COLO829 (cell line): ENCODE measurements at places on chromosomes 1 and 21.

DNA sequence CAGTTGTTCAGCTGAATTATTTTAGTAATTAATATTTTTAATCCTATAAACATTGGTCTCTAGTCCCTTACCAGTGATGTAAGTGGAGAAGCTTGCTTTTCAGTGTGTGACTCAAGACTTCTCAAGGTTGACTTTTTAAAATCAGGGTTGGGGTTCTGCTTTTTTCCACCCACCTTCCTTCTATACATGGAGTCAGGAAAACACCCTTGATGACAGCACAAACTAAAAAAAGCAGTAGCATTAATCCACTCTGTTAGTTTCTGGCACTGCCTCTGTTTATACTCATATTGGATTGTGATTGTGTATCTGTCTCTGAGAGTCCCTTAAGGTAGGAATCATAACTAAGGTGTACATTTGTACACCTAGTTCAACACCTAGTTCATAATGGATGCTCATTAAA, 8.3 kb upstream of the PLEKHO1 start:
- DNase-seq = no peak

DNA sequence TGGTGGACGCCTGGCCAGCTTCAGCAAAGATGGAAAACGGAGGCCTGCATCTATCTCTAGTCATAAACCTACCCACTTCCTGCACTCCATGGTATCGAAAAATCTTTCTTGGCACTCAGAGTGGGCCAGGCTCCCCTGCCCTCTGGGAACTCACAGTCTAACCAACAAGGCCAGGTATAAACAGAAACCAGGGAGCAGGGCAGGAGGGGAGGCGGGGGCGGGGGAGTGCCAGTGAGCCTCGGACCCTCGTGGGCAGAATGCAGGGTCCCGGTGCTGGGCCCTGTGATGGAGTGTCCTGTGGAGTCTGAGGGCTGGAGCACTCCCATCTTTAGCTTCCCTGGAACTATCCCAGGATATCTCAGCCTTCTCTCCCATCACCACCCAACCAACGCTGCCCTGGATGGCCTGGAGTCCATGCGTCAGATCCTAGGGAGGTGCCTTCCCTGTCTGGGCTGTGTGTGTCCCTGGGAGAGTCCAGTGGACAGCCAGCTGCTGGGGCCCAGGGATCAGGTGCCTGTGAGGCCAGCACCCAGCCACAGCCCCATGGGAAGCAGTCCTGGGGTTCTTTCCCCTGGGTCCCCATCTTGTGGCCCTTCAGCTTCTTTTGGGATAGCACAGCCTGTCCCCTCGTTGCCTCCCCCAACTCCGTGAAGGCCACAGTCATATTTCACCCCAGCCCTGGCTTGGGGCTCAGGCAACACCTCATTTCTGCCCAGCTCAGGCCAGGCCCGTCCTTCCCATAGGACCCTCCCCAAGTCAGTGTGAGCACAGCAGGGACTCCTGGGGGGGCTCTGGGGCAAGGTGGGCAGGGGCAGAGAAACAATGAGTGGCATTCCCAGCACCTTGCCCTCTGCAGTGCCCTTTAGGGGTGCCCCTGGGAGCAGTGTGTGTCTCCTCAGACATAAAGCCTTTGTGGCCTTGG, 1.1 kb upstream of the EPS8L3 start:
- DNase-seq = no peak

DNA sequence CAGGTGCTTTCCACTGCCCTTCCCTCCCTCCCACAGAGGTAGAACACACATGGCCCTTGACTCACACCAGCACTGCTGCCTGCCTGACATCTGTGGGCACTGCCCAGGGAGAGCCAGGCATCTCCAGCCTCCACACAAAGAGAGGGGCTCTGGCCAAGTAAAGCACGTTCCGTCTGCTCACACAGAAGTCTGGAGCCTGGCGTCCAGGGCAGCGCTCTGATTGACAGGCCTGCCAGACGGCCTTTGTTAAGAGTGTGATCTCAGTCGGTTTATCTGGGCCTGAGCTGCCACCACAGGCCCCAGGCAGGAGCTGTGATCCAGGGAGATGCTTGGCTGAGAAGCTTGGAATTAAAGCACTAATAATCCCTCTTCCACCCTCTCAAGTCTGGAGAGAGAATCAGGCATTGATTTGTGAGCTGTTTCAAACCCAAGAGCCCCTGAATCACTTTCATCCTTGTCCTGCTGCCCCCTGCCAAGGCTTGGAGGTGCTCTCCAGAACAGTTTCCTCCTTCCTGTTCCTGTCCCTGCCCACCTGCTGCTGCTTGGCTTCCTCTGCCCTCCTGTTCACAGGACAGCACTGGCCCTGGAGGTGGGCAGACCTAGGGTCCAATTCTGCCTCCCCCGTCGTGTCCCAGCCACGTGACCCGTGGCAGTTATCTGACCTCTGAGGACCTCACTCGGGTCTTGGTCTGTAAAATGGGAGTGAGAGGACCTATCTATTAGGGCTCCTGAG, 3.7 kb downstream of the DMRTB1 start:
- no peak for DNase-seq

GRCh38 chr1:97158691-97159096, 437.1 kb downstream of the PTBP2 start:
- DNase-seq = no peak

DNA sequence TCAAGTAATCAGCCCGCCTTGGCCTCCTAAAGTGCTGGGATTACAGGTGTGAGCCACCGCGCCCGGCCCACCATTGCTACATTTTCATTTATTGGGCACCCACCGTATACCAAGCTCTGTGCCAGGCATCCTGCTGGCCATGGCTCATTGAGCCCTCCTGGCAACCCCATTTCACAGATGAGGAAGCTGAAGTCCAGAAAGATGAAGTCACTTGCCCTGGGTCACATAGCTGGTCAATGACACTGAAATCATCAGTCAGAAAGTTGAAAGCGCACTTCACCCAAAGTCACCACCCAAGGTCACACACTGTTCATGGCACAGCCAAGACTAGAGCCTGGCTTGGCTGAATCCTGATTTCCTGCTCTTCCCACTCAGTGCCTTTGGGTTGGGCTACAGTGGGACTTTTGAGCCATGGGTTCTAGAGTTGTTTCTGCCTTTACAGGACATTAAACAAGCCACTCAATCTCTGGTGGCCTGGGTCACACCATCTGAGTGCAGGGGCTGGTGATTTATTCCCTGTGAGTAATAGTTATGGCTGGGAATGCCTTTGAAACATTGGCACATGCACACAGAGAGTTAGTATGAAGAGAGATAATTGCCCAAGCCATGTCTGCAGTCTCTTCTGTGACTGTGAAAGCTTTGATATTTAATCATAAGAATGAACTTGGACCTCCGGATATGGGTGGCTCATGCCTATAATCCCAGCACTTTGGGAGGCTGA, 16.0 kb upstream of the ARHGEF10L start:
- no peak for DNase-seq

DNA sequence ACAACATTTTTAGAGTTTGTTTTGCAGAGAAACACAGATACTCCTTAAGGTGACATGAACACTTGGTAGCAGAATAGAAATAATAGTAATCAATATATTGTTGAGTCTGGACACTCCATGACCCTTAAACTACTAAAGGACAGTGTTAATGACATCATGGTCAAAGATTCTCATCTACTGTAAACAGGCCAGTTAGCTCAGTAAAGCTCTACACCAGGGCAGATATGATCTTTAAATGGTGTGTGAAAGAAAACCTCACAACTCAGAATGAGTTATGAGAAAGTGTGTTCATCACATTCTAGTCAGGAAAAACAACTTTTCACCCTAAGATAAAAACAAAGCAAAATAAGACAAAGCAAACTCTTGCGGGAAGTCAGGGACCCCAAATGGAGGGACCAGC, 58.1 kb upstream of the ADAMTS5 start:
- DNase-seq = no peak

GRCh38 chr1:160576390-160576789, 2.9 kb downstream of the CD84 start:
- no peak for DNase-seq

DNA sequence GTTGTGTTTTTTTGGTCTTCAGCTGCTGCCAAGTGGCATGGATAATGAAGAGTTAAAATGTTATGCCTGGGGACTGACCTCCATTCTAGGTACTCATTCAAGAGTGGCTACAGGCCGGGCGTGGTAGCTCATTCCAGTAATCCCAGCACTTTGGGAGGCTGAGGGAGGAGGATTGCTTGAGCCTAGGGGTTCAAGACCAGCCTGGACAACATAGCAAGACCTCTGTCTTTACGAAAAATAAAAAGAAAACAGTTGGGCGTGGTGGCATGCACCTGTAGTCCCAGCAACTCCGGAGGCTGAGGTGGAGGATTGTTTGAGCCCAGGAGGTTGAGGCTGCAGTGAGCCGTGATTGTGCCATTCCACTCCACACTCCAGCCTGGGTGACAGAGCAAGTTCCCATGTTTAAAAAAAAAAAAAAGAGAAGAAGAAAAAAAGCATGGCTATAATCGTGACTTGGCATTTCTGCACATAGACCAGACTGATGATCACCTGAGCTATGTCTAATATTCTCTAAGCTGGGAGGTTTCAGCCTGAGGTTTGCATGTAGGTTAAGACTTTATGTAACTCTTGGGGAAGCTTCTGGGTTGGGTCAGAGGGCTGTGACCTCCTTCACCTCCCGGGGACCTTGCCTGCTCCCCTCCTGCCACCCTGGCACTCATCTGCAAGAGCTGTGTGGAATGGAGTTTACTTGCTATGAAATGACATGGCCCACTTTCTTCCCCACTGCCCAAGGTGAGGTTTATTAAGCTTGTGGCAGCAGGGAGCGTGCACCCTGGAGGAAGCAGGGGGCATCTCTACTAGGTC, 51.3 kb downstream of the DHRS3 start:
- DNase-seq = no peak

DNA sequence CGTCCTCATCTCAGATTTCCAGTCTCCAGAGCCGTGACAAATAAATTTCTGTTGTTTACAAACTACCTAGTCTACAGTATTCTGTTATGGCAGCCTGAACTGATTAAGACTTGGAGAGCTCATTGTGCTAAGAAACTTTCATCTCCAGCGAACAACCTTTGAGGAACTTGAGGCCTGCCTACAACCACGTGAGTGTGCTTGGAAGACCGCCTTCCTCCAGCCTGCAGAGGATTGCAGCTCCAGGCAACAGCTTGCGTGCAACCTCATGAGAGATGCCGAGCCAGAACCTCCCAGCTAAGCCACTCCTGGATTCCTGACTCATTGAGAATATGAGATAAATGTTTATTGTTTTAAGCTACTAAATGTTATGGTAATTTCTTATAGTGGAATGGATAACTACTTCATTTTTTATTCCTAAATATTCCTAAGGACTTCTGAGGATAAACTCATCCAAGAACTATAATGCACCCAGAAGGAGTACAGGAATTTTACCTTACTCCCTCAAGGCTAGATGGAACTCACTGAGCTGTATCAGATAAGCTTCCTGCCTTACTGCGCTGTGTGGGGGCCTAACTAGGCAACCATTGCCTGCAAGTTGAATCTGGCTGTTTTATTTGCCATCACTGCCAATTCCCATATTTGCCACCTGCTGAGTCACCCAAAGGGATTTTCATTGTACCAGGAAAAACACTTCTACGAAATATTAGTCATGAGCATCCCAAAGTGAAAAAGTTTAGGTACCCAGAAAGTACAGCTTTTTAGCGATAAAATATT, 17.6 kb downstream of the FAM177B start:
- DNase-seq = no peak

DNA sequence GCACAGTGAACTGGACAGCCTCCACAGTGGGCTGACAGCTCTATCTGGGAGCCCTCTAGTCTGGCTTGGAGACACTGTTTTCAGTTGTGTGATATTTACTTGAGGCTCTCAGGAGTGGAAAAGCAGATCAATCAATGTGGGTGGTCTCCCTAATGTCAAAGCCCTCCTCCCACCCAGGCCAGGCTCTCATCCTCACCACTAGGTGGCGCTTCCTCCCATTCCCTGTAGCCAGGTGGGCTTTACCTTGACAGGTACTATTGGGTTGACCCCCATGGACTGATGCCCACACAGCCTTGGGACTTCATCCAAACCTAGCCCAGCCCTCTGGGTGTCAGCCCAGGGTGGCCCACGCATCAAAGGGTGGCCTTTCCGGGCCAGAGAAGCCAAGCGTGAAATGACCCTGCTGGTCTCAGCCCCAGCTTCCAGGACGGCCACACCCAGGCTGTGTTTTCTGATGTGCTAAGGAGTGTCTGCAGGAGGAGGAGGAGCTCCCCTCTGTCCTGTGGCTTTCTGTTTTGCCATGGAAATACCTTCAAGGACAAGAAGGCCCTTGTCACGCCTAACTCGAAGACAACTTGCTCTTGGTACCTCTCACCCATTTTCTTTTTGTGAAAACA, 54.0 kb downstream of the CLIC6 start:
- DNase-seq = peak; percentile 15

- DNase-seq = peak; percentile 21
These were observed 268.8 kb downstream of the KCTD3 start for GRCh38 chr1:215835951-215836350.

DNA sequence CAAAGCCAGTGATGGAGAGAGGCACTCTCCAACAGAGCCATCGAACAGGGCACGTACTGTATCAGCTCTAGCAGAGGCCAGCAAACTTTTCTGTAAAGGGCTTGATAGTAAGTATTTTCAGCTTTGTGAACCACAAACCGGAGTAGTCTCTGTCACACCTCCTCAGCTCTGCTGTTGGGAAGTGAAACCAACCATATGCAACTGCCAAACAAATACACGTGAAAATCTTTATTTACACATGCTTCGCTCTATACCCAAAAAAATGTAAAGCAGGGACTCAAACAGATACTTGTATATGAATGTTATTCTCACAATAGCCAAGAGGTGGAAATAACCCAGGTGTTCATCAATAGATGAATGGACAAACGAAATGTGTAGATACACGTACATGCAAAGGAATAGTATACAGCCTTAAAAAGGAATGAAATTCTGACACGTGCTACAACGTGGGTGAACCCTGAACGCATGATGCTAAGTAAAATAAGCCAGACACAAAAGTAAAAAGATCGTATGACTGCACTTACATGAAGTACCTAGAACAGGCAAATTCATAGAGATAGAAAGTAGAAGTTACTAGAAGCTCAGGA, 39.0 kb downstream of the SETD4 start:
- no peak for DNase-seq

DNA sequence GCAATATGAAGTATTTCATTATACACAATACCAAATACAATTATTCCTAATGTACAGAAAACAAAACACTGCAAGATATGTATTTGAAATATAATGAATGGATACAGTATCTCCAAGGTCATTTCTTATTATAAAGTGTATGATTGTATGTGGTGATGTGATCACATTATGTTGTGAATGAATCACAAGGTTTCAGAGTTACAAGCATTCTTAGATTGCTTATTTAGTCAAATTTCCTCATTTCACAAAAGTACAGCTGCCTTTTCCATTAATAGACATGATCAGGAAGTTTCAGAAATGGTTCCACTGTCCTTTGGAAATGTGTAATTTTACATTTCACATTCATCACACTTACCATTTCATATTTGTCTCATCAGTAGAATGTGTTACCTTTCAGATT, 28.3 kb upstream of the NEK7 start:
- no peak for DNase-seq

GRCh38 chr1:86787621-86788020, 83.2 kb downstream of the SH3GLB1 start:
- DNase-seq = no peak

GRCh38 chr1:27755286-27755685, 17.7 kb upstream of the STX12 start:
- no peak for DNase-seq
